ENCODE measurements at places on chromosomes 4 and X.

DNA sequence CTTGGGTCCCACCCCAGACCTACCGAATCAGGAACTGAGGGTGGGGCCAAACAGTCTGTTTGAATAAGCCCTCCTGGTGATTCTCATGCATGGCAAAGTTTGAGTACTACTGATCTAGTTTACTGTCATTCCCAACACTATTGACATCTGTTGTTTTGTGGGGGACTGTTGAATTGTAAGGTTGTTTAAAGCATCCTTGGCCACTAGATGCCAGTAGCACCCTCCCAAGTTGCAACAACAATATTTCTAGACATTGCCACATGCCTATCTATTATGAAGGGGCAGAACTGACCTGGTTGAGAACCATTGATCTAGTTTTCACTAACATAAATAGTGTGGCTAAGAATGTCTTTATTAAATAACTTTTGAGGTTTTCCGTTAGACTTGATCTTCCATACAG is 15.1 kb downstream of the TAF9B start:
- no peak for DNase-seq

- DNase-seq = no peak
Observed at GRCh38 chr4:176595257-176595656, 197.5 kb downstream of the VEGFC start.

- no peak for DNase-seq
Observed at GRCh38 chr4:85762529-85762871, 287.6 kb downstream of the ARHGAP24 start.

GRCh38 chr4:108311313-108311712 is 142.6 kb upstream of the LEF1 start:
- no peak for DNase-seq

DNA sequence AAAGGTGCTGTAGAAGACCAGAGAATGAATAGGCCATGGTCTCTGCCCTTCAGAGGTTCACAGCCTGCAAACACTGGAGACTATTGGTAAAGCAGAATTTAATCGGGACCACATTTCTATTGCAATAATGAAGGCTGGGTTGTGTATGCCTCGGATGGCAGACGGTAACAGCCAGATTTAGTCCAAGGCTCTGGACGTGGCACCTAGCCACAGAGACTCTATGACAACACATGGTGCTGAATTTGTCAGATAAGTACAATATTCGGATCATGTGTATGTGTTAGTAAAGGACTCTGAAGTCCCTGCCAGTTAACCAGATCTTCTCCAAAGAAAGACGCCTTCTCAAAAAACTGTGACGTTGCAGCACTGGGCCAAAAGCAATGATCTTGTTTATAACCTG is 129.0 kb downstream of the DCTD start:
- DNase-seq = no peak

DNA sequence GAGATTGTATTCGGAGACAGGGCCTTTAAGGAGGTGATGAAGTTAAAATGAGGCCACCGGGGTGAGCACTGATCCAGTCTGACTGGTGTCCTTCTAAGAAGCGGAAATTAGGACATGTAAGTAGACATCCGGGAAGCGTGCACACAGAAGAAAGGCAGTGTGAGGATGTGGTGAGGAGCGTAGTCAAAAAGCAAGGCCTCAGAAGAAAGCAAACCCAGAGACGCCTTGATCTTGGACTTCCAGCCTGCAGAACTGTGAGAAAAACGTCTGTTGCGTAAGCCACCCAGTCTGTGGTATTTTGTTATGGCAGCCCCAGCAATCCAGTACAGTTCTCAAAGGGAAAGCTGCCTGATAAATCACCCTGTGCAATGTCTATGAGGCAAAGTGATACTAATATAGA is 153.5 kb downstream of the KCNIP4 start:
- DNase-seq = no peak

GRCh38 chr4:103892586-103892985 is 172.8 kb upstream of the TACR3 start:
- no peak for DNase-seq

DNA sequence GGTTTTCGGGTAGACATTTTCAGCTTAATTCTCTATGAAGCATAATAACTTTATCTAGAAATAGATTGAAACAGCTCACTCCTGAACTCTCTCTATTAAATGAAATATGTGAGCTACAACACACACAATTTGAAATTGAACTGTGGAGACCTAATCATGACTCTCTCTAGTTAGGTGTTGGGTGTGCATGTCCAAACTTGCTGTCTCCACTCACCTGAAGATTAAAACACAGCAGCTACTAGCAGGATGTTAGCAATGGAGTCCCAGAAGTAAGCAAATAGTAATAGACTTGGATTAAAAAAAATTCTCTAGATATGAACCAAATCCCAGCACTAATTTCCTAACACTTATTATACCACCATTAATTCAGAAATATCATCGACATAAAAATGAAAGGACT is 173.1 kb downstream of the FSTL5 start:
- no peak for DNase-seq

- DNase-seq = no peak
Observed at GRCh38 chrX:106302304-106302703, 134.2 kb downstream of the PWWP3B start.

DNA sequence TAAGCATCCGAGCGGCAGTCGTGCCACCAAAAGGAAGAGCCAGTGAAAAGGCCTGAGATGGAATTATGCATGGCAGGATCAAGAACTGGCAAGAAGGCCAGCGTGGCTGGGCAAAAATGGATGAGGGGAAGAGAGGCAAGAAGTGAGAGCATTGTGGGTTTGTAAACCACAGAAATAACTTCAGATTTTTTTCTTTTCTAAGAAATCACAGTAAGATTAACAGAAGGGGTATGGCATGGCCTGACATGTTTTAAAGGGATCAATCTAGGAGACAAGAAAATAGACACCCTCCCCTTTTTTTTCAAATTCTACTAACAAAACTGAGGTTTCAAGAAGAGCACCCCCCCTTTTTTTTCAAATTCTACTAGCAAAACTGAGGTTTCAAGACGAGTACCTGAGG is 82.5 kb downstream of the BMP3 start:
- DNase-seq = no peak

GRCh38 chrX:784829-785228 is 154.2 kb downstream of the SHOX start:
- no peak for DNase-seq

DNA sequence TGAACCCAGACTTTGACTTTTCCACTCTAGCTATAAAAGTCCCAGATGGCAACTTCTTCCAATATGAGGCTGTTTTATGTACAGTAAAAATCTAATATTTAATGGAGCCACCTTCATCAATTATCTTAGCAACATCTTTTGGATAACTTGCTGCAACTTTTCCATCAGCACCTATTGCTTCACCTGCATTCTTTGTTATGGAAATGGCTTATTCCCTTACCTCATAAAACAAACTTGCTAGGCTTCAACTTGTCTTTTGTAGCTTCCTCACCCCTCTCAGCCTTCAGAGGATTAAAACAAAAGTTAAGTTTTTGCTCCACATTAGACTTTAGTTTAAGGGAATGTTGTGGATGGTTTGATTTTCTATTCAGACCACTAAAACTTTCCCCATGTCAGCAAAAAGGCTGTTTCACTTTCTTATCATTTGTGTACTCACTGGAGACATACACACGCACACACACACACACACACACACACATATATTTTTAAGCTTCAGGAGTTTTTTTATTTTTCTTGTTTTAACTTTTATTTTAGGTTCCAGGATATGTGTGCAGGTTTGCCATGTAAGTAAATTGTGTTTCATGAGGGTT is 1296.1 kb upstream of the PABPC4L start:
- DNase-seq = no peak

GRCh38 chr4:176469546-176469945 is 149.8 kb downstream of the SPCS3 start:
- DNase-seq = no peak

DNA sequence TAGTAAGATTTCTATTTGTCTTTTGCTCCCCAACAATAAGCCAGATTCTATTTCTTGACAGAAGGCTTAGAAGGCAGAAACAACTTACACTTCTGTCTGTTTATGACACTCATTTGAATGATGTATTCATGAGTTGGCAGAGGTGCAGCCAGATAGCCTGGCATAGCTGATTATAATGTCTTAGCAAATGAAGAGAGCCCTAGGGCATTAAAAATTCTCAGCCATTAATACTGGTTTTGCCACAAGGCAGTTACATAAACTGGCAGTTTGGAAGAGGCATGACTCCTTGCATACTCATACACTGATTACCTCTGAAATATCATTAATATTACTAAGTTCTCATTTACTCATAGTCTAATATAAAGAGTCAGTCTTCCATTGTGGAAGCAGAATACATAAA is 728.5 kb upstream of the NDST4 start:
- DNase-seq = no peak

GRCh38 chrX:118644378-118644777 is 83.0 kb upstream of the IL13RA1 start:
- no peak for DNase-seq
